Endothelial cell of umbilical vein (primary cell): ENCODE measurements at places on chromosomes 5 and 9. TPM values are rescaled to one million over a fixed set of nuclear protein-coding genes. Genes with fewer than 3 reads are reported as not detected.
A peak's percentile ranks its signal among the peaks of the same experiment; 100 is the strongest.

GRCh38 chr9:136762915-136763648 is 1.2 kb downstream of the LCN15 start:
- H3K4me3 ChIP-seq = no peak overlapping the region
- H3K36me3 ChIP-seq = no peaks in the 10 kb centered on the region
- peak; percentile 29 for DNase-seq
- no peaks in the 10 kb centered on the region for H3K27me3 ChIP-seq

DNA sequence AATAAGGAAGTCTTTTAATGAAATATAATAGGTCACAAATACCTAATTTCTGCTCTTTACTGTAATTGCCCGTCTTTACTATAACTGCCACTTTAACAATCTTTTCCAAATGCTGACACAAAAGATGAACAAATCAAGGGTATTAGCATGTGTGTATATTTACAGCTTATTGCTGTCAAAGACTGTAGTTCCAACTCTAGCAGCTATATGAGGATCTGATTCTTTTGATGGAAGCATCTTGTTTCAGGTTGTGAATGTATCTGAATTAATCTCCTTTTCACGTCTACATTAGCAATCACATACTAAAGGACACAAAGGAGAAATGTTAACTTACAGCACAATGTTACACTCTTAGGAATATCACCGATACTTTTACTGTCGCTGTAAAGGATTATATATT is 27.9 kb downstream of the RFX3 start:
- no peaks in the 10 kb centered on the region for H3K36me3 ChIP-seq
- H3K4me3 ChIP-seq = peak overlapping the region; percentile 10
- H3K27me3 ChIP-seq = no peaks in the 10 kb centered on the region
- peak overlapping the region; percentile 60 for H3K27ac ChIP-seq
- peaks cover 22% of the 10 kb centered on the region for H3K4me1 ChIP-seq
- no peak for DNase-seq

- H3K36me3 ChIP-seq = no peaks in the 10 kb centered on the region
- no peaks in the 10 kb centered on the region for H3K4me1 ChIP-seq
- no peak for DNase-seq
- H3K27ac ChIP-seq = no peak overlapping the region
These were observed 131.3 kb upstream of the ARRDC3 start for GRCh38 chr5:91514400-91514799.

The KLHL9 gene
- 23.5 and 23.6 TPM in 2 replicates for total RNA-seq

GRCh38 chr5:74342948-74343682 is 297.4 kb downstream of the ENC1 start:
- H3K4me1 ChIP-seq = no peaks in the 10 kb centered on the region
- no peak for DNase-seq
- H3K36me3 ChIP-seq = no peaks in the 10 kb centered on the region
- no peaks in the 10 kb centered on the region for H3K27me3 ChIP-seq
- no peak overlapping the region for H3K27ac ChIP-seq

- H3K4me3 ChIP-seq = no peak overlapping the region
- H3K4me1 ChIP-seq = no peaks in the 10 kb centered on the region
- H3K27ac ChIP-seq = no peak overlapping the region
These were observed 44.9 kb downstream of the DYNC2I2 start for GRCh38 chr9:128611600-128612394.
